Activated CD8-positive, alpha-beta memory T cell treated with anti-CD3 and anti-CD28 coated beads, Interleukin-2, amount 50 U/mL, for 48 hours (primary cell): ENCODE measurements at places on chromosomes 4 and X.

GRCh38 chr4:4457803-4458553 lies 71.1 kb downstream of the NSG1 start:
- no peak for DNase-seq

- no peak for DNase-seq
These were observed 30.9 kb downstream of the RAI2 start for GRCh38 chrX:17830211-17830610.

DNA sequence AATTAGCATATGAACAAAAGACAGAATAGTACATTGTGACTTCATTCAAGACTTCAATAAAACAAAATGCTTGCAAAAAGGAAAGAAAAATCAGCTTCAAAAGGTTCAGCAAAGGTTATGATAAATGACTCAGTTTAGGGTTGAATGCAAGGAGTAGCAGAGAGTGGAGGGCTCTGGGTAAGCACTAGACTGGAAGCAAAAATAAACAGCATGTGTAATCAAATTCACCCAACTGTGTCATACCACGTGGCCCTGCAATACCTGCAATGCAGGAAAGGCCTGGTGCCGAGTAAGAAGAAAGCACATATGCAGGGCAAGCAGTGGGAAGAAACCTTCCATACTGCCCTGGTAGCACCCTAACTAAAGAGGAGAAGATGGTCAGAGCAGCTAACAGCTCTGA lies 88.7 kb downstream of the ATP11C start:
- no peak for DNase-seq

GRCh38 chr4:181536811-181537434 lies 706.3 kb upstream of the TENM3 start:
- DNase-seq = no peak

DNA sequence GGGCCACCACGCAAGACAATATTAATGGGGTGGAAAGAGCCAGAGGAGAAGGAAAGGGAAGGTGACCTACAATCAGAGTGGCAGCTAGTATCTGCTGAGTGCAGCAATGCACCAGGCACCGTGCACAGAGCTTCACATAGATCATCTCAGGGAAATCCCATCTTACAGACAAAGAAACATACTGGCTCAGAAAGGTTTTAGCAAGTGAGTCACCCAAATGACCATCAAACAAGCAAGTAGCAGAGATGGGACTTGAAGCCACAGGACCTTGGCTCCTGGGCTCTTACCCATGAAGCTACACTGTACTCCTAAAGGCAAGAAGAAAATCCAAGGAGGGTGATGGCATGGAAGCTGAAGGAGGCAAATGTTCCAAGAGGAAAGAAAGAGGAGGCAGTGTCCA lies 6.8 kb downstream of the ANXA5 start:
- DNase-seq = no peak

- DNase-seq = no peak
These were observed 101.4 kb downstream of the AWAT2 start for GRCh38 chrX:69948276-69948797.

DNA sequence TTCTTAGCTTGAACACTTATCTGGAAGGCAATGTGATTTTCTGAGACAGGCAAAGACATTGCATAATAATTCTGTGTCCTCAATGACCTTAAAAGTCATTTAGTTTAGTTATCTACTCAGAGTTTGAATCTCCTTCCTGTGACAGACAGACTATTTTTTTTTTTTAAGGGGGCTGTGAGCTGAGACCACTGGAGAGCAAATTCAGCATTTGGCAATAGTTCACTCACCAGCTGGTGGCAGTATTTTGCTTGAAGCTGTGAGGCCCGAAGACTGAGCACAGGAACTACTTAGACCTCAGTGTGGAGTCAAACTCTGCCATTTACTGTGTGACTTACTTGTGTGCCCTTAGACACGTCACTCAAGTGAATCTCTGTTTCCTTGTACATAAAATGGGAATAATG lies 22.9 kb upstream of the CPE start:
- DNase-seq = no peak
